ENCODE measurements at places on chromosomes 13 and 19.

DNA sequence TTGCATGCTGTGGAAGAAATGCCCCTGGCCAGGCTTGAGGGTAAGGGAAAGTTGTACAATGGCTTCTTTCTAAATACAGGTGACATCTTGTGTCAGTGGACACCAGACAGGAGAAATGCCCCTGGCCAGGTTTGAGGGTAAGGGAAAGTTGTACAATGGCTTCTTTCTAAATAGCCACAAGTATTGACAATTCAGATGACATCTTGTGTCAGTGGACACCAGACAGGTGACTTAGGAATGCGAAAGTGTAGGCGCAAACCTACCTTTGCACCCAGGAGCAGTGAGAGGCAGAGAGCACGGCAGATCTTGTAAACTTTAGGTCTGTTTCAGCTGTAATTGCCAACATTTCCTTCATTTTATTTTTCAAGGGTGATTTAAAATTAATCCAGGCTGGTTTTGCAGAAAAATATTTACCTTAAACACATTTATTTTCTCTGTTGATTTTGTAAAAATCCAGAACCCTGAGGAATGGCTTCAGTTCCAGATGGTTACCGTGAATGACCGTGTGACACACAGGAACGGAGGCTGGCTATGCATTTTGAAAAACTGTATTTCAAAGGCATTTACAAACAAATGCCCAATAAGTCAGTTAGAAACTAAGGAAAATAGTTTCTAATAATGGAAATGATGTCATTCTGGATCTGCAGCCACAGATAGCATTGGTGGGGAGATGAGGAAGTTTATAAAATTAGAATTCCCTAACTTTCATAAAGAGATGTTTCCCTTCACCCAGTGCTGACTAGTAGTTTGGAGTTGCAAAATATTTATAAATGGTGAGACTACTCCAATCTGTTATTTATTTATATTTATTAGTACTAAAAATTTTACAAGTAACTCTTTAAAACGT is 34.9 kb downstream of the TNFSF13B start:
- no peak for DNase-seq

- no peak for DNase-seq
Measured at GRCh38 chr13:36329361-36329760, 16.8 kb downstream of the SPART start.

- no peak for DNase-seq
Measured at GRCh38 chr19:15672580-15673175, at the start of gene CYP4F12. Gene CYP4F12 (plus strand): TSS chr19:15673087. CDS start chr19:15673530, 443 bp downstream.

DNA sequence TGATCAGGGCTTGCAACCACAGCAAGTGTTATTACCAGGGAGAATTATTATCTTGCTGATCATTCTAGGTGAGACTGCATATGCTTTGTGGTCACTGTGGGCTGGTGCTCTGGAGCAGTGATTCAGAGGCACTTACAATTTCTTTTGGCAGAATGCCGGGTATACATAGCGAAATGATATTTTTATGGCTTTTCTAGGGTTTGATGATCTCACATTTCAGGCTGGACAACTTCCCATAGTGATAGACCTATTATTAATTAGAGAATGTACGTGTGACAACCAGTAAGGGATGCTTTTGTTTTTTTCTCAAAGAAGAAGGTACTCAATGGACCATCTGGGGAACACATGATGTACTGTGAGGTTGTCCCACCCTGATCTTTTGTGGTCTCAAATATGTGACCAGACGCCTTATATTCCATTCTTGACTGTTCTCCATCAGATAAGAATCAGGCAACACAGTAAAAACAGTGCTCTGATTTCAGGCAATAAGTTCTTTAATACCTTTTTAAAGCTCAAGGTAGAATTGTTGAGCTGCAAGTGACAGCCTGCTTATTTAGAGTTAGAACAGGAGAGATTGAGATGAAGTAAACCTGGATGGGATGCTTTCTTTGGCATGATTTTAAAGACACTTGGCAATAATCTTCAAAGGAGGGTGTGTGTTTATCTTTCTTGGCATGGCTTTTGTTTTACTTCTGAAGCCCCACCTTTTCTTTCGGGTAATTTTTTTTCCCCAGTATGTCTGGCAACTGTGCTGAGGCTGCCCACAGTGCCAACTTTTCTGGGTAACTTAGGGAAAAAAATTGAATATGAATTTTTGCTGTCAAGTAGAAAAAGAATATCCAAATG is 27.4 kb upstream of the SCEL start:
- peak; percentile 79 for DNase-seq

GRCh38 chr19:42629191-42629590 is 34.5 kb upstream of the CEACAM8 start:
- DNase-seq = no peak

DNA sequence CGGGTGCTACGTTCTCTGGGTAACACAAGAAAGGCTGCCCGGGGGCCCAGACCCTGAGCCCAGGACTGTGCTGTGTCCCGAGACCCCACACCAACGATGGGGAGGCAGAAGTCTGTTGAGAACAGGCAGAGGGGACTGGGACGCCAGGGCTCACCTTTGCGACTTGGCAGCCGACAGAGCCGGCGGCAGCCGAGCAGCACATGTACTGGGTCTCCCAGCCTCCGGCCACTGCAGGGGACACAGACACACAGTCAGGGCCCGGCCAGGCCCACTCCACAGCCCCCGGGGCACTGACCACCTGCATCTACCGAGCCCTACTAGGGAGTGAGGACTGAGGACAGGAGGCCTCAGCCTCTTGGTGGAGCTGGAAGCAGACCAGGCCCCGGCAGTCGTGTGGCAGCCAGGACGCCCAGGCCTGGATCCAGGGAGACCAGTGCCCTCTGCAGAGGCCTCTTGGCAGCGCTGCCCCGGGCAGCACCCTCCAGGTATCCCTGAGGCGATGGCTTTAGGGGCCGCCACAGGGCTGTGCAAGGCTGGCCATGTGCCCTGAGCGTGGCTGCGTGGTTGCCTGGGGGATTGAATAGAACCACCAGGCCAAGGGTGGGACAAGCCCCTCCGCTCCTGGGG is 5.6 kb upstream of the ATP8B3 start:
- no peak for DNase-seq

DNA sequence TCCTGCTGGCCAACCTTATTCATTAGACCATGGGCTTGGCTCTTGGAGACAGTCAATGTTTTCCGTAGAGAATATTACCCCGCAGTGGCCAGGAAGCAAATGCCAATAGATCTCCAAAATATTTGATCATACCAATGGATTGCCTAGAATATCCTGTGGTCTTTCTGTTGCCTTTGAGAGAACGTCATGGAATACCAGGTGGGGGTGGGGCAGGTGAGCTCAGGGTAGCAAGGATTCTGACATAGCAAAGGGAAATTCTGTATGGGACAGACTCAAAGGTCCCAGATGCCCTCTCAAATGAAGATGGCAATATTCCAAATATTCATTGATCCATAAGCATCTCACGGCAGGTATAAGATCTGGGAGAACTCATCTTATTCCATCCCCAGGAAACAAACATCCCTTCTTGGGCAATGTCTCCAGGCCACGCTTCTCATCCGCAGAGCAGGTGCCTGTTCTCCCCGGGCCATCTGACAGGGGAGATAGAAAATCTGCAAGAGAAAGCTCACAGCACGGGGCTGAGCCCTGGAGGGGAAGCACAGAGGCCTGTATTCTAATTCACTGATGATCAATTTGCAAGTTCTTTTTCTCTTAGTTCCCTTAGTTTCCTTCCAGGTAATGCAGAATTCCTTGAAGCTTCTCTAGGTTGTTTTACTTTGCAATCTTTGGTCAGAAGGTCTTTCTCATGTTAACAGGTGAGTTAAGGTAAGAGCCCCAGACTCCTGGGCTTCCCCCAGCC is 69.6 kb upstream of the TSHZ3 start:
- DNase-seq = no peak

DNA sequence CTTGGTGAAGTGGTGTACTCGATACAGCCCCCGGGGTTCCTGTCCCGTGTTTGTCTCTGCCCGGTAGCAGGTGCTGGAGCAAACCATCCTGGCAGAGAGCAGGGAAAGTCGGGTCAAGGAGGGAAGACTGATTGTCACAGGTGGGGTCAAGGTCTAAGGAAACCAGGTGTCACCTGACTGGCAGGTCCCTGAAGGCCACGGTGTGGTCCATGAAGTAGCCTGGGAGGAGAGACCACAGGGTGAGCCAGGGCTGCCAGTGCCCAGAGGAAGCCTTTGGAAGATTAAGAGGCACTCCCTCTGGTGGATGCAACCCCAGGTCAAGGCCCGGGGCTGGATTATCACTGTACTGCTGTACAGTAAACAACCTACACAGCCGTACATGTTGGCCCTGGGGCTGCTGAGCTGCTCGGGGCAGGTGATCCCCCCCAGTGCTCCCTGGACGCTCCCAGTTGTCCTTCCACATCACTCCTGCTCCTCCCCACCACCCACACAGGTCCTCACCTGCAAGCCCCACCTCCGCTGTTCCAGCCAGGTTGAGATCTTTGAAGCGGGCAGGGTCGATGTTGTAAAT is 6.0 kb upstream of the CCER2 start:
- no peak for DNase-seq

All from NCI-H69 (cell line).